Endothelial cell of umbilical vein (primary cell): ENCODE measurements at places on chromosomes 3 and 15.

DNA sequence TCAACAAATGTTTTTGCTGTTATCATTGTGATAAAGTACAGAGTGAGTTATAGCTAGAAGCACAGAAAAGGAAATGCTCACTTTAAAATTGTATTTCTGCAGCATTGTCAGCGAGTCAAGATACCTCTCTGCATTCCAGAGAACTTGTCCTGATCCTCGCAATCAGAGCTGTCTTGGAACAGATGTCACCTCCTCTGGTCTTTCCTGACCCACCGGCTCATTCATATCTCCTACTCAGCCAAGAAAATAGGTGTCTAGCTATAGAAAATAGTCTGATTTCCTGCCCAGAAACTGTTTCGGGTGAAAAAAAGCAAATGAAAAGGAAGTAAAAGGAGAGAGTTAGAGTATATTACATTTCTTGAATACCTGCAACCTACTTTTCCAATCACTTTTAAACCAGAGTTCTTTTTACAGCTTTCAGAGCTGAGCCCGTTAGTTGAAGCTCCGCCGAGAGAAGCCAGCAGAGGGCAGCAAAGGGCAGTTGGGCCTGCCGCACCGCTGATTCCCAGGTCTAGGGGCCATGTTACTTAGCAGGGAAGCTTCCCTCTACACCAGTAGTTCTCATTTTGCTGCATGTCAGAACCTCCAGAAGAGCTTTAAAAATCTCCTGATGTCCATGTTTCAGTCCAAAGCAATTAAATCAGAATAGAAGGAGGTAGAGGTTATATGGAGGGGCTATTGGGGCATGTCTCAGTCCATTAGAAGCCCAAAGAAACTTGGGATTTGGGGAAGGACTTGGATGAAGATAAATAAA, 185.7 kb upstream of the THRB start:
- peak; percentile 57 for DNase-seq

DNA sequence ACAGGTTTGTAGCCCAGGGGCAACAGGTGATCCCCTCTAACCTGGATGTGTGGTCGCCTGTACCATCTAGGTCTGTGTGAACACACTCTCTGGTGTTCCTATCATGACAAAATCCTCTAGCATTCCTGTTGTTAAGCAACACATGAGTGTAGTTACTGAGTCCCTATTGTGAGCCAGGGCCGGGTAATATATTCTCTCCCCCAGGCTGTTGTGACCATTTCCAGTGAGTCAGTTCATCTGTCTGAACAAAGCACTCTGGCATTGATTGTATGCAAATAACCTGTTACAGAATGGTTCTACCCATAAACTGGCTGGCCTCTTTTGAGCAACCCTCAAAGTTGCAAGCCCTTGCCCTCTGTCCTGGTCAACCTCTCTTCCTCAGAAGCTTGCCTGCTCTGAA, 2.6 kb upstream of the FLNB start:
- peak; percentile 82 for DNase-seq

GRCh38 chr3:2783261-2783660, 326.9 kb downstream of the IL5RA start:
- no peak for DNase-seq

DNA sequence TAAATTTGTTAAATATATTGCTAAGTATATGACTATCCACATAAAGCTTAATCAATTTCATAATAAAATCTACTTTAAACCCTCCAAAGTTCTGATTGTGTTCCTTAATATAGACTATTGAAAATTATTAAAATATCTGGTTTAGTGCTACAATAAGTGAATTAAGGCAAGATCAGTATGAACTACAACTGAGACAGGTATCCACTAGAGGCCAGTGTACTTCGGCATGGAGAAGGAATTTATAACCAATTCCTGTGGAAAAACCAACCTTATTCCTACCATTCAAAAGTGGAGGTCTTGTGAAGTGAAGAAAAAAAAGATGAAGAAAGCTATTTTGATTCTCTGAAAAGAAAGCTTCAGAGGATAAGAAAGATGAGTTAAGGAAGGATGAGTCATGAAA, 237.7 kb downstream of the SUCLG2 start:
- no peak for DNase-seq

DNA sequence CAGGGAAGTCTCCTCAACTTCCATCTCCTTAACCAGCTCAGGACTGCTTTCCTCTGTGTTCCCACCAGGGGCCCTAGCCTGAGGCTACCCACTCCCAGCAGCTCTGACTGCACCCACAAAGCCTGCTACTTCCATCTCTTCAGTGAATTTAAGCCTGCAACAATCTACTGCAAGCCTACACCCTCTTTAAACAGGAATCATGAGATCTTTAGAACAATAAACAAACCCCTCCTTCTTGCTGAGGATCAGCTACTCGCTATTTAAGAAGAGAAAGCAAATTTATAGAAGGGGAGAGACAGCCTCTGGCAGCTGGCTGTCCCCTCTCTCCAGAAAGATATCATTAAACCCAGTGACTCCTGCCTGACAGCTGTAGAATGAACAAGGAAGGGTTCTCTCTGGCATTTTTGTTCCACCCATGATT, 51.9 kb downstream of the ARHGAP31 start:
- no peak for DNase-seq

- DNase-seq: no peak
These were observed 32.3 kb upstream of the CFAP20DC start for GRCh38 chr3:59082106-59082505.

DNA sequence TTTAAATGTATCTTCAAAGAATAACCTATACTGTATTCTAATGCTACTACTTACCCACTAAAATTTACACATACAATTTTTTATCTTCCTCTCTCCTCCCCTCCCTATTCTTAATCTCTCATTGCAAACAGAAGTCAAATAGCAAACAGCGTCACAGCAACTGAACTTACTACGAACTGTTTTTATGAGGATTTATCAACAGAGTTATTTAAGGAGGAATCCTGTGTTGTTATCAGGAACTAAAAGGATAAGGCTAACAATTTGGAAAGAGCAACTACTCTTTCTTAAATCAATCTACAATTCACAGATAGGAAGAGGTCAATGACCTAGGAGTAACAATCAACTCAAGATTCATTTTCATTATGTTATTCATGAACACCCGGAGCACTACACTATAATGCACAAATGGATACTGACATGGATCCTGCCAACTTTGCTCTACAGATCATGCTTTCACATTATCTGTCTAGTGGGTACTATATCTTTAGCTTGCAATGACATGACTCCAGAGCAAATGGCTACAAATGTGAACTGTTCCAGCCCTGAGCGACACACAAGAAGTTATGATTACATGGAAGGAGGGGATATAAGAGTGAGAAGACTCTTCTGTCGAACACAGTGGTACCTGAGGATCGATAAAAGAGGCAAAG, 984 bp downstream of the FGF7 start:
- no peak for DNase-seq

DNA sequence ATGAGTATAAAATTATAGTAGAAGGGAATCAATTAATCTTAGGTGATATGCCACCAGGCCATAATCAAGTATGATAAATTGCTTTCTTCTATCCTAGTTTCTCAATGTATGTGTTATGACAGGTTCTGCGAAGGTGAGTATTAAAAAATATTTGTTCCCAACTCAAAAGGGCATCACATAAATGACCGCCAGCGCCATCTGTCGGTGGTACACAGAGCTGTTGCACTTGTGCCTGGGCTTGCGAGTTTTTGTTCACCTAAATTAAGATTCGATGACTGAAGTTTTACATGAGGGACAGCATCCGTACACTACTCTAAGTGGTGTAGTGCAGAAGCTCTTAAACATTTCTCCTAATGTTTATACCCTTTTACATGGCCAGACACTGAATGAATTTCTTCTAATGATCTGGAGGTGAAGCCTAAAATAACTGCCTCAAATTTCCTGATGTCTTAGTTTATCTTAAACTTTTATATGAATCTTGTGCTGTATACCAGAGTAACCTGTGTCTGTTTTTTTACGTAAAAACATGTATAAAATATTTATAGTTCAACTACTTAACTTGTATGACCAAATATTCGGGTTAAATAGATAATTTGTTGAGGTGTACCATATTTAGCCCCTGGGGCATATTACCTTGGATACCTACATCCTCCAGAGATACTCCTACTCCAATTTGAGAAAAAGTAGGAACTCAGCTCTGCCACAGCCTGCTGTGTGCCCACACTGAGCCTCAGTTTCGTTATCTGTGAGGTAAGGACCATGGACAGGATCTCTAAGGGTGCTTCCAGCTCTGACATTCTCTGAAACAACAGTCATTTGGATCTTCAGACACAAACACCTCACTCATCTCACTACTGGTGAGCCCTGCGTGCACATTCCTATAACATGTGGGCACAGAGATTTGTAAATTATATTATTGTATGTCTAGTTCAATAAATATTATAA, 365.6 kb downstream of the MAGI1 start:
- peak; percentile 50 for DNase-seq
